ENCODE measurements at places on chromosomes 11 and 22. TPM values are rescaled to one million over a fixed set of nuclear protein-coding genes. Genes with fewer than 3 reads are reported as not detected.

The C11orf16 gene
- not detected for total RNA-seq

The VWCE gene
- total RNA-seq, result 8.8 TPM

The KRTAP5-2 gene
- not detected for total RNA-seq

The TECTA gene
- total RNA-seq, result 0.51 TPM

The KLHL35 gene
- 0.85 TPM for total RNA-seq

DNA sequence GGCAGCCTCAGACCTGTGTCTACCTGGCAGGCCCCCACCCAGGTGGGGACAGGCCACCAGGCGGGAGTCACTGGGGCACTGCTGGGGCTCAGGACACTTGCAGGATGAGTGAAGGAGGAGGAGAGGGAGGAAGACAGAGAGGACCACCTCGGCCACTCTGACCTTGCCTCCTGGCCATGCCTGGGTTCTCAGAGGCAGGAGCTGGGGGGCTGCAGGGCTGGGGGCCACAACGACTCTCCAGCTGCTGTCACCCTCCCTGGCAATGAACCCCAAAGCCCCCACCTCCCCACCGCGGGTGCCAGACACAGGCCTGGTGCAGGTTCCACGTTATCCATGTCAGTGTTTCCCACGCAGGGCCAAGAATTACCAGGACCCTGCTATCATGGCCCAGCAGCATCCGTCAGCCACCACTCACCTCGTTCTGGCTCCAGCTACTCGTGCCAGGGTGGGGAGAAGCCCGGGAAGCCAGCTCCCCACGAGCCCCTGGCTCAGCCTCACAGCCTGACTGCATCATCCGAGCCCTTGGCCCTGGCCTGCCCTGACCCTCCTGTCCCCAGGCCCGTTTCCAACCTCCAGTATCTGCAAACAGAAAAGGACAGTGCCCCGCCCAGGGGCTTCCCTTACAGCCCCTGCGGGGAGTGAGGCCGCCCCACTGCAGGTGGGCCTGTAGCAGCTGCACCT lies 62.4 kb downstream of the BRD1 start:
- no peak for DNase-seq

- DNase-seq, result no peak
Observed at GRCh38 chr11:1121331-1121812, 36.4 kb upstream of the MUC5AC start.

- peak; percentile 83 for DNase-seq
Observed at GRCh38 chr11:116791002-116791812, 472 bp downstream of the APOA5 start.

DNA sequence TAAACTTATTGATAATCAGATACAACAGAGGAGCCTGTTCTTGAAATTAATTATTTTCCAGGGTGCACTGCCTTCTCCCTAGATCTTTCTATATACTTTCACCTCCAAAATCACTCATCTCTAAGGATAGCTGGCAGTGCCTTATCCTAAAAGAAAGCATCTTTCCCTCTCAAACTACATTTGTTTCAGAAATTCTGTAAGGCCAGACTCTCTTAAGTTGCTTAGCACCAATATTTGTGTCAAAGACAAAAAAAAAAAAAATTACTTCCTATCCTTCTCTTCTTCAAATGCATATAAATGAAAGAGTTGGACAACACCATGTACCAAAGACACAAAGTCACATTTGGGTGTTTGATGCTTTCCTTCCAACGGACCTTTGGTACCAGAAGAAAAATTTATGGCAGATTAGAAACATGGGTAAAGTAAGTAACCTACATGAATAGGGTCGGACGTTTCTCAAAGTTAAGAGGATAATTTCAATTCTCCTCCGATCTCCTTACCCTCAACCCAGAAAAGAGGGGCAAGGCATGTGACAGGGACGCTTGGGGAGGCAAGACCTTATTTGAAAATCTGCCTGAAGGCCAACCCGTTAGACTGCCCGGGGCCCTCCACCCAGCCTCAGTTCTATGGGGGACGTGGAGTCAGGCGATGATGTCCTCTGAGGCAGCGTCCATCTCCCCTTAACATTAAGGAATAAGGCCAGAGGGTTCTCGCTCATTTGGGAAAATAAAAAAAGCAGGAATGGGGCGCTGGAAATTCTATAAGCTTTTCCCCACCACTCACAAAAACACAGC lies 66.3 kb downstream of the ETS1 start:
- peak; percentile 41 for DNase-seq

- DNase-seq, result peak; percentile 74
Observed at GRCh38 chr11:1072116-1072820, 2.4 kb upstream of the MUC2 start.

GRCh38 chr11:4368286-4368685 lies at the start of gene OR52B4:
TSS of gene OR52B4 (minus strand) at chr11:4368386. CDS start at chr11:4368295, 91 bp downstream.
- DNase-seq, result no peak

GRCh38 chr11:113059548-113059947 lies 98.3 kb downstream of the NCAM1 start:
- DNase-seq, result no peak

DNA sequence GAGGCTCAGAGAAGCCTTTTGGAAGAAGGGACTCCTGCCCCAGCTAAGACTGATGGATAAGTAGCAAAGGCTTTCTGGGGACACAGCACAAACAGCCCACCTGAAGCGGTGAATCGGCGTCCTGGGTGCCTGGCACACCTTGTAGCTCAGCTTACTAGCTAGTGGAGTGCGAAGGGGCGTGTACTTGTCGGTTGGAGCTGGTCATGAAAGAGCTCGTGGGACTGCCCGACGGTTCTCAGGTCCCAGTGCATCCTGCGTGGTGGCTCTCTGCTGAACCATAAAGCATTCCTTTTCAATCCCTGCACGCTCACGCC lies 690 bp upstream of the UVRAG start:
- DNase-seq, result no peak
